ENCODE measurements at places on chromosomes 11 and 22.
A peak's percentile ranks its signal among the peaks of the same experiment; 100 is the strongest.

DNA sequence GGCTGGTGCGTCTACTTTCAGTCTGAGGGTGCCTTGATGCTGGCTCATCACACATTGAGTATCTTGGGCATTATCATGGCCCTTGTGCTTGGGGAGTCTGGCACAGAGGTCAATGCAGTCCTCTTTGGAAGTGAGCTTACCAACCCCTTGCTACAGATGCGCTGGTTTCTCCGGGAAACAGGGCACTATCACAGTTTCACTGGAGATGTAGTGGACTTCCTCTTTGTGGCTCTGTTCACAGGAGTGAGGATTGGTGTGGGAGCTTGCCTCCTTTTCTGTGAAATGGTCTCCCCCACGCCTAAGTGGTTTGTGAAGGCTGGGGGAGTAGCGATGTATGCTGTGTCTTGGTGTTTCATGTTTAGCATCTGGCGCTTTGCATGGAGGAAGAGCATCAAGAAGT, 4.9 kb downstream of the TLCD5 start:
- no peak for DNase-seq

- no peak for DNase-seq
These were observed 59.9 kb downstream of the MPPED1 start for GRCh38 chr22:43471606-43472135.

DNA sequence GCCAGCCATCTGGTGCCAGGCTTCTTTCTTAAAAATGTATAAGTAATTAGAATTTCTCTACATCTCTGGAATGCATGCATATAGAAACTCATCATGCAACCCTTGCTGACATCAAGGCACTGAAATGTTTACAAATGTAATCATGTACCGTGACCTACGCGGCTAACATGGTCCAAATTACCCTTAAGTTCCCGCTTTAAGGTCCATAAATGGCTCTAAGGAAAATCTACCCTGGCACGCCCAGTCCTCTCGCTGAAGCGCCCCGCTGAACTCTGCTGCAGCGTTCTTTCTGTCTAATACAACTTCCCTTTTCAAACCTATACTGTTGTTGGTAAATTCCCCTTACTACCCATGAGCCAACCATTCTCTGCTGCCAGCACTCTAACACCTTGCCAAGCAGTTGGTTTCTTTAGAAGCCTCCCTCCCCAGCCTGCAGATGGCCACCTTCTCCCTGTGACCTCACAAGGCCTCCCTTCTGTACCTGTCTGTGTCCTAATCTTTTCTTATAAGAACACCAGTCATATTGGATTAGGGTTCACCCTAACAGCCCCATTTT, 13.5 kb upstream of the HMOX1 start:
- DNase-seq = no peak

DNA sequence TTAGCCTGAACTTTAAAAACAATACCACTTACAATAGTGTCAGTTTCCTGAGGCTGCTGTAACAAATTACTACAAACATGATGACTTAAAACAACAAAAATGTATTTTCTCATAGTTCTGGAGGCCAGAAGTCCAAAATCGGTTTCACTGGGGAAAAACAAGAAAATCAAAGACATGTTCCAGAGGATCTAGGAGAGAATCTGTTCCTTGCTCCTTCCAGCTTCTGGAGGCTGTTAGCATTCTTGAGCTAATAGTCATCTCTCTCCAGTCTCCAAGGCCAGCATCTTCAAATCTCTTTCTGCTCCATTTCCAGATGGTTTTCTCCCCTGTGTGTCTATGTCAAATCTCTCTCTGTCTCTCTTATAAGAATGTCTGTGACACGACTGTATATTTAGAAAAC, 67.6 kb upstream of the TEAD1 start:
- no peak for DNase-seq

DNA sequence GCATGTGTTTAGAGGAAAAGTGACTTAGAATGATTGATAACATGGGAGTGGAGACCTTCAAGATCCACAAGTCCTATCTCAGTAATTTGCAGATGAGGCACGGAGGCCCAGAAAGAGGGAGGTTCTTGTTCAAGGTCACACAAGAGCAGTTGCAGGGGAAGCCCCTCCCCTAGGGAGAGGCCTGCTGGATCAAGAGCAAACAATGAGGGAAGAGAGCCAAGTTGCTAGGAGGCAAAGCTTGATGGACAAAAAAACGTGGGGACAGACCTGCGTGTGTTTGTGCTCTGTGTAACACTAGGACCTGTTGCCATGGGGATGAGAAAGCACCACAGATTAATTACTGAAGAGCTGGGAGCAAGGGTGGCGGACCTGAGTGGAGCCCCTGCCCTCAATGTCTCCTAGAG, 6.4 kb upstream of the MFRP start:
- DNase-seq = no peak

DNA sequence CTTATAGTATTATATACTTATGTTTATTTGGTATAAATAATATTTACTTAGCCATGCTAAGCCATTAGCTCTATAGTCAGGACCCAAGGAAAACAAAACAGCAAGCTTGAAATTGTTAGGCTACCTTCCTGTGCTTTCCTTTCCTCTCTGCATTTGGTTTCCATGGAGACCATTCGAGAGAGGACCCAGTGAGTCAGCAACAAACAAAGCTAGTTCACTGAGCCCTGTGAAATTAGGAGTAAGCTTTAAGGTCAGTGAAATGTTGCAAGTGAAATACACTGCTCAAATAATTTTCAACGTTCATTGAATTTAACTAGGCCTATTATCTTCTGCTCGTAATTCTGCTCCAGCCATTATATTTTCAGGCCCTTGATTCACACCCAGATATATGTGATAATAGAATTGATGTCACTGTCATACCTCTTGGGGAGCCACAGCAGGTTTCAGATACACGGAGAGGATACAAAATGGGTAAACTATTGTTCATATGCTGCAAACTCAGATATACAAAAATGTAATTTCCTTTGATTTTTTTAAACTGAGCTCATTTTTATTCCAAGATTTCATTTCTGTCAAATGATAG, 9.1 kb upstream of the OR10D3 start:
- no peak for DNase-seq

DNA sequence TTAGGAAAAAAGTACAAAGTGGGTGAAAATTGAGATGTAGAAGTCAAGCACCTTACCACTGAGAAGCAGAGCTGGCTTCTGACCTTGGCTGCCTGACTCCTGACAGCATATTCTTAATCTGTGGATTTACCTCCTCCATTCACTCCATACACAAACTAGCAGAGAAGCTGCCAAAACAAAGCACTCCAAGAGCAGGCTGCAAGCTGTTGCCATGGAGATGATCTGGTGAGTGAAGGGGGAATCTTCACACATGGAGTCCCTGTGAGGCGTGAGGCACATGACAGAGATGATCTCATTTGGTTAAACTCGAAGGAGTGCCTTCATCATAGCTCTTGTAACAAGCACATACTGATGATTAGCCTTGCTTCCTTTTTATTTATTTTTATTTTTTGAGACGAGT, 16.1 kb downstream of the COMMD9 start:
- no peak for DNase-seq

GRCh38 chr11:110431051-110431672, 1.4 kb downstream of the FDX1 start:
- DNase-seq = no peak

GRCh38 chr22:50399751-50400331, 56.7 kb downstream of the PPP6R2 start:
- DNase-seq = no peak

DNA sequence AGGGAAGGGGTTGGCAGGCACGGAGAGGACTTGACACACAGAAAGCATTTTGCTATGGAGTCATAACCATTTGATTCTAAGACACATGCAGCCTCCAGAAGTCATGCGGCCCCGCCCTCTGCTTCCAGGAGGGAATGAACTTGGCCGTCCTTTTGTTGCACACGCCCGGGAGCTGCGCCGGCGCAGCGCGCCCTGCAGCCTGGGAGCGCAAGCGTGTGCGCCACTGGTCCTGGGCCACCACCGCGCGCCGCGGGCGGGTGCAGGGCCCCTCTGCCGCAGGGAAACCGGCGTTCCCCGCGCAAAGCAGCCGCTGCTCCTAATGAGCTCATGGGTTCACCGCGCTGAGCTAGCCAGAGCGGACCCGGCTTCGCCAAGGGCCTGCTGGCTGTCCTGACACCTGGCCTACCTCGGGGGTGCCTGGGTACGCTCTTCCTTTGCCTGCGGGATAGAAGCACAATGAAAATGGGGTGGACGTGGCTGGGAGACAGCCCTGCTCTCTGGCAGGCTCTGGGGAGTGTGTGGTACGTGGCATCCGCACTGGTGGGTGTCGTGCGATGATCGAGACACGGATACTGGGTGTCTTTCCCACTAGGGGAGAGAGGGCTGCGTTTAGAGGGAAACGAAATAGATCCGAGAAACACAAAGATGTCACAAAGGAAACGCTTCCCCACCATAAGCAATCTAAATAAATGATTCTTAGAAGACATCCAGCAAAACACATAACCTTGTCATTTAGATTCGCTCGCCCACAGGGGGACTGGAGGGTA, 669 bp downstream of the MICAL3 start:
- no peak for DNase-seq

GRCh38 chr11:74721479-74721835, 9.8 kb downstream of the CHRDL2 start:
- DNase-seq = no peak

GRCh38 chr11:16099343-16099900, 256.9 kb downstream of the SOX6 start:
- no peak for DNase-seq

GRCh38 chr11:116605543-116606459, 167.0 kb downstream of the BUD13 start:
- no peak for DNase-seq

- no peak for DNase-seq
These were observed 44.1 kb upstream of the GDPD4 start for GRCh38 chr11:77345621-77346020.

GRCh38 chr11:11069841-11070835, 212.3 kb upstream of the ZBED5 start:
- no peak for DNase-seq

DNA sequence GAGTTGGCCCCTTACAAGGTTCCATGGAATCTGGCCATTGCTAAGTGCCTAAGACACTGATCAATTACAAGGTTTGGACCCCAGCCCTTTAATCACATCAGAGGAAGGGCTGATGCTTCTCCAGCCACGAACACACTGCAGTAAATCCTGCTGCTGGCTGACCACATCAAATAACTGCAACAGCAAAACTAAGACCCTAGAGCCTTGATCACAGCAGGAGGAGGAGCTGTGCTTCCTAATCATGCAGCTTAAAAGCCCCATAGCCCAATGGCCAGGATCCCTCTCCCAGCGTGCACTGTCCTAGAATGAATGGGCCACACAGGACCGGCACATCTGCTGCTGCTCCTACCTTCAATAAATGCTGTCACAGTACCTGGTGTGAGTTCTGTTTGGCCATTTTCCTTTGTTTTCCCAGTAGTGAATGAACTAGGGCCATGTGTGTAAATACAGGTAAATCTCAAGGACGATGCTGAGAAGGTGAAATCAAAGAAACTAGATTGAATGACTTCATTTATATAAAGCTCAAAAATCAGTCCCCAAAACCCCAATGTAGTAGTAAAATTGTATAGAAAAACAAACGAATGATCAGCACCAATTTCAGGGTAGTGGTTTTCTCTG, 12.7 kb downstream of the ZP1 start:
- DNase-seq = no peak

GRCh38 chr22:43337385-43337784, 5.8 kb downstream of the SCUBE1 start:
- DNase-seq = no peak

DNA sequence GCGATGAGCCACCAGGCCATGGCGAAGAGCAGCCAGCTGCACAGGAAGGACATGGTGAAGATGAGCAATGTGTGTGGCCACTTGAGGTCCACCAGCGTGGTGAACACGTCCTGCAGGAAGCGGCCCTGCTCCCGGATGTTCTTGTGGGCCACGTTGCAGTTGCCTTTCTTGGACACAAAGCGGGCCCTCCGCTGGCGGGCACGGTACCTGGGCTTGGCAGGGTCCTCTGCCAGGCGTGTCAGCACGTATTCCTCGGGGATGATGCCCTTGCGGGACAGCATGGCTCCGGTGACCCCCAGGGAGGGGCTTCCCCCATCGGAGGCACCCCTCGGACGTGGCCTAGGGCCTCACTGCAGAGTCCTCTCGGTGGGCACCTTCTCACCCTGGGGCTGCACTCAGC, 648 bp downstream of the KCNJ11 start:
- DNase-seq = no peak

GRCh38 chr22:50684986-50685385, 12.4 kb downstream of the SHANK3 start:
- no peak for DNase-seq

DNA sequence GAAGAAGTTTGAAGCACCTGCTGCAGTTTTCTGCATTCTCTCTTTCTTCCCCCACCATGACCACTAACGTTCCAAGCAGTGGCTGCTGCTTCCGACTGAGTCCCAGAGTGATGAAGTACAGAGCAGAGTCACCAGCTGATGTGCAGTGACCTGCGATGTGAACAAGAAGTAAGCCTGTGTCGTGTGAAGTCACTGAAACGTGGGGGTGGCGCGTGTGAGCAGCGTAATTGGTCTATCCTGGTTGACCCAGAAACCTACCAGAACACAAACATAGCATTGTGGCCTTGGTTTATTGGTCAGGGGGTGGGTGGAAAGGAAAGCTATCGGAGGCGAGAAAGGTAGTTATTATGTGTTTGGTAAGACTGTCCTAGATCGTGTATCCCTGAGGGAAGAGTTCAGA, 3.5 kb downstream of the KRTAP5-7 start:
- DNase-seq = no peak

DNA sequence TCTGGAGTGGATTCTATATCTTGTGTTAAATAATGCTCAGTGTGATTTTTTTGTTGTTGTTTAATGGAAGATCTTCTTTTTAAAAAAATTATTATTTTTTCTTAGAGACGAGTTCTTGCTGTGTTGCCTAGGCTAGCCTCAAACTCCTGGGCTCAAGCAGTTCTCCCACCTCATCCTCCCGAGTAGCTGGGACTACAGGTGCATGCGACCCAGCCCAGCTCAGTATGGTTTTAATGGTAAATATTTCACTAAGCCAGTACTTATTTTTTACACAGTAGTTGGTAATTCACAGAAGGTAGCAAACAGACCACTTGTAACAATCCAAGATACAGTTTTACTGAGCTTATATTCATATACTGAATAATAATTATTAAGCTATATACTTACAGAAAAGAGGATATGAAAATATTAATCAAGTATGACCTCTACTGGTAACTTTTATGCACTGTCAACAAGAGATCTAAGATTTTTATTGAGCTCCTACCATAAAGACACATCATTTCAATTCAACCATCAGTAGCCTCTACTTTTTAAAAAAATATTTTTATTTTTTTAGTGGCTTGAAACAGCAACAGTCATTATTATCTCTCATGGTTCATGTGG, 6.1 kb upstream of the CD59 start:
- no peak for DNase-seq

DNA sequence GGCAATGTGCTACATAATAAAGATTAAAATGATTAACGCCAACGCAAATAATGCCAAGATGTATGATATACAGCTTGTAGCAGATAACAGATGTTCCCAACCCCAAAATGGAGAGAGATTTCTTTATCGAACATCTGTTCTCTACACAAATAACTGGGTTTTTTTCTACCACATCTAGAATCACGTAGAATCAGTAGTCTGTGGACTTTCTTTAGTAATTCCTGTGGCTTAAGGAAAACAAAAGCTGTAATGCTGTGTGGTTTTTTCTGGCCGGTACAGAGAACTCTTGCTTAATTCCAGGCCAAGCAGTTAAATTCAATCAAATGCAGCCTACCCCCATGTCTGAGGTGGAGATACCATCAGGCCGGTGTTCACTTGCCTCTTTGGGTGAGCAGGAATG, 303.4 kb downstream of the FAT3 start:
- no peak for DNase-seq

GRCh38 chr22:19679522-19680101, 34.7 kb upstream of the SEPTIN5 start:
- peak; percentile 43 for DNase-seq

All from activated gamma-delta T cell treated with Interleukin-2 at 50 U/mL for 16 hours (primary cell).